ENCODE measurements at places on chromosomes 4 and X.
A peak's percentile ranks its signal among the peaks of the same experiment; 100 is the strongest.

- no peak for DNase-seq
Observed at GRCh38 chr4:153295131-153295755, 49.2 kb upstream of the MND1 start.

DNA sequence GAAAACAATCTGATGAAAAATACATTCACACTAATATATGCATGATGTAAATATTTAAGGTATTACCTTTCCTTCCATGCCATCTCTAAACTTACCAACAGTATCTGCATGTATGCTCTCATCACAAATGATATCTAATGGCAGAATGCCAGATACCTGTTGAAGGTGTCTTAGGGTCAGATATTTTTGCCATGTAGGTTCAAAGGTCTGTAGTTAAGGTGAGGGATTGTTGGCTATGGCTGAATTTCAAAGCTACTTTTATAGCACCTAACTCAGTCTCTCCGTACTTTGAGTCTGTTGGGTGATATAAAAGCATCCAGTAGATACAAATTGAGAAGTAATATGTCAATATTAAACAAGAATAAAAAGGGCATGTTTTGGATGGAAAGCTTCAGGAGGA is 19.8 kb upstream of the ANTXR2 start:
- no peak for DNase-seq

- no peak for DNase-seq
Observed at GRCh38 chr4:88352062-88352740, 26.5 kb upstream of the HERC6 start.

GRCh38 chr4:30972542-30972941 is 252.4 kb downstream of the PCDH7 start:
- no peak for DNase-seq

- DNase-seq: no peak
Observed at GRCh38 chr4:126890994-126891393, 741.8 kb upstream of the INTU start.

GRCh38 chrX:147072747-147073146 is 258.2 kb upstream of the CXorf51A start:
- no peak for DNase-seq

- no peak for DNase-seq
Observed at GRCh38 chr4:4838051-4838935, 21.2 kb upstream of the MSX1 start.

- DNase-seq: no peak
Observed at GRCh38 chr4:6779667-6780565, 2.6 kb upstream of the KIAA0232 start.

- no peak for DNase-seq
Observed at GRCh38 chrX:32448320-32448719, 763.0 kb downstream of the DMD start.

GRCh38 chr4:5631352-5632065 is 76.8 kb downstream of the EVC2 start:
- DNase-seq: no peak

DNA sequence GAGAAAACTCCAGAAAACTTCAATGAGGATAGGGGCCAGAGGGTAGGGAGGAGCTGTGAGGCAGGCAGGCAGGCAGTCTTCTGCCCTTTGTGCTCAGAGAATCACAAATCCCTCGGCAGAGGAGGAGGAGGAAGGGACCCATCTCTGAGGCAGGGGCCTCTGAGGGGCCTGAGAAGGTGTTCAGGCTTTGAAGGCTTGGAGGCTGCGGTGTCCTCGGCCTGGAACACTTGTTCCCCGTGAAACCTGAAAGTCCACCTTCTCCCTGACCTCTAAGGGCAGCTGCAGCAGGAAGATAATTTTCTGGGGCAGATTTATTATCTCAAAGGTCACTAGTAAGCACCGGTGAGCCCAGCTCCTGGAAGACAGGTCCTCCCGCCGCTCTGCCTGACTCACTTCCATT is 200.3 kb upstream of the BCOR start:
- no peak for DNase-seq

DNA sequence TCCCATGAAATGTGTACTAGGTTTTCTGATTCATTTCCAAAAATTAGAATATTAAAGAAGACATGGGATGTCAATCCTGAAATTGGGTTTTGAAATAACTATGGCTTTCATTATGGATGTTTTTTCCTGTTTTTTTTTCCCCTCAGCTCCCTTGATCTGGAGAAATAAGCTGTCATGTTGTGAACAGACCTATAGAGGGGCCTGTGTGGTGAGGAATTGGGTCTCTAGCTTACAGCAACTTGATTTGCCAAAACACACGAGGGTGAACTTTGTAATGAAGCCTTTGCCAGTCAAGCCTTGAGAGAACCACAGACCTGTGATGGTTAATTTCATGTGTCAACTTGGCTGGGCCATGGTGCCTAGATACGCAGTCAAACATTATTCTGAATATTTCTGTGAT is 2413.6 kb downstream of the PCDH7 start:
- DNase-seq: no peak

- DNase-seq: no peak
Observed at GRCh38 chr4:52576961-52577623, 82.0 kb downstream of the USP46 start.

DNA sequence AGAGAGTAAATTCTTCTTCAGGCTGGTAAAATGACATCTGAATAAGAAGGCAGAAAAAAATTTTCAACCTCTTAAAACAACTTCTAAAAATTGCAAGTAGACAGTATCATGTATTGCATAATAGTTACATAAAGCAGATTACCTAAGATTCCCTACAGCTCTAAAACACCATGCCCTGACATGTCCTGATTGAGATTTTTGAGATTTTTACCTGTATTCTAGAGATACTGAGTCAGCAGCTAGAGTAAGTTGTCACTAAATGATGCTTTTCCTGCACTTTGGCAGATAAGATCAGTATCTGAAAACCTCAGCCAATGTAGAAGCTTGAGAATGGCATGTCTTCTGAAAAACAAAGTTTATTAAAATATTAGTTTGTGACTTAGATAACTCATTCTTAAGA is 713.6 kb downstream of the CCSER1 start:
- no peak for DNase-seq

- no peak for DNase-seq
Observed at GRCh38 chrX:26822448-26822847, 606.5 kb downstream of the MAGEB5 start.

DNA sequence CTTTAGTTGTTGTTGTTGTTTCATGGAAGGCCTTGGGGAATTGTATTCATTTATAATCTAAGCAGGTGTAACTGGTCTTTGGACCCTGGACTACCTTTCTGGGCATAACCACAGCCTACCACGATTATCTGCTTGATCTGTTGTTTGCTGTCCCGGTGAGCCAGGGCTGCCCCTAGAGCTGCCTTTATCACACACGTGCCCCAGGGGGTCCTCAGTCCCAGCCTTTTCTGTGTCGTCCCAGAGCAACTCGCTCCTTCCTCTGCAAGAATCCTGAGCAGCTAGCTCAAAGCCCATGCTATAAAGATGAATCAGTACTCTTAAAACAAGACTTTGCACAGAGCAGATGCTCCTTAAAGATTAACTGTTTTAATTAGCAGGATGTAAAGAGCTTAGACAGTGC is 273.2 kb downstream of the EVC2 start:
- no peak for DNase-seq

- no peak for DNase-seq
Observed at GRCh38 chr4:37793562-37793961, 32.9 kb upstream of the PGM2 start.

- DNase-seq: no peak
Observed at GRCh38 chr4:82517043-82517442, 44.7 kb downstream of the TMEM150C start.

GRCh38 chrX:123962794-123963373 is 1.4 kb downstream of the STAG2 start:
- peak; percentile 95 for DNase-seq

DNA sequence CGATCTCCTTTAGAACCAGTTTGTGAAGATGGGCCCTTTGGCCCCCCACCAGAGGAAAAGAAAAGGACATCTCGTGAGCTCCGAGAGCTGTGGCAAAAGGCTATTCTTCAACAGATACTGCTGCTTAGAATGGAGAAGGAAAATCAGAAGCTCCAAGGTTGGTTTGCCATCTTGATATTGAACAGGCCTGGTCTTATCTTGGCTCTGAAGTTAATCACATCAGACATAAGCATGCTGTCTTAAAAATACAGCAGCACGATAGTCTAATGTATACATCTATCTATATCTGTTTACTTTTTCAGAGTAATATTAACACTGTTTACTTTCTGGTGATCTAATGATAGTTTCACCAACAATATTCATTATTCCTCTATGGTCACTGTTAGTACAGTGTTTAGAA is 129.8 kb downstream of the PTTG2 start:
- DNase-seq: no peak

- DNase-seq: no peak
Observed at GRCh38 chrX:105695451-105695850, 126.9 kb upstream of the NRK start.

- no peak for DNase-seq
Observed at GRCh38 chr4:17968721-17969120, 52.8 kb downstream of the LCORL start.

DNA sequence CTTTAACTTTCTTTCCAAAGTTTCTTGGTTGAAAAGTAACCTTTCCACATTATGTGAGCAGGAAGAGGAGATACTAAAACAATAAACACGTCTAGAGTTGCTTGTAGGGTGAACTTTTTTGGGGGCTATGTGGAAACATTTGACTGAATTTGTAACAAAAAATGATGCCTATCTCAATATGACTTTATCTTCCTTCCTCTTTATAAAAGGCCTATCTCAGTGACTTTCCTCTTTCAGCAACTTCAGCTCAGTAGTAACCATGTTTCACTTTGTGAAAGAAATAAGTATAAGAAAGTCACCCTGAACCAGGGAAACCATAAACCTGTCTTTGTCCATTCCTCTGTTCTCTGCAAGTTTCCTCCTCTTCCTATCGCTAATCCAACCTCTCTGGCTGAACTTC is 124.7 kb upstream of the TMEM164 start:
- DNase-seq: no peak

DNA sequence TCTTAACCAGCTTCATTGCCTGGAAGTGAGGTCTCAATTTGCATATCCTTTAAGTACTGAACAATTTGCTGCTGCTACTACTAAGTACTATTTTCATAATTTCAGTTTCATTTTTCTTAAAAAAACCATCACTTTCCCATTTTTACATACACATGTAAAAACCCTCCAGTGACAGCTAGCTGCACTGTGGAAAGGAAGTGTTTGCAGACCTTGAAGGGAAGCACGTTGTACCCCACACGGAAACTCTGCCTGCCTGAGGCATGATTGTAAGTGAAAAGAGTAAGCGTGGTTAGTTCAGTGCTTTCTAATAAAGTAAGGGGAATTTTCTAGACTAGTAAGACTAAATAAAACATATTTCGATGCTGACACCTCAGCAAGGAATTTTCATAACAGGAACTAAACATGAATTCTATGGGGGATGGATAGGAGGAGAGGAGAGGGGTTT is 103.6 kb downstream of the RAPGEF2 start:
- no peak for DNase-seq

- no peak for DNase-seq
Observed at GRCh38 chrX:105488716-105489115, 268.2 kb upstream of the TEX13A start.

- no peak for DNase-seq
Observed at GRCh38 chr4:21470535-21470934, 478.0 kb downstream of the KCNIP4 start.

DNA sequence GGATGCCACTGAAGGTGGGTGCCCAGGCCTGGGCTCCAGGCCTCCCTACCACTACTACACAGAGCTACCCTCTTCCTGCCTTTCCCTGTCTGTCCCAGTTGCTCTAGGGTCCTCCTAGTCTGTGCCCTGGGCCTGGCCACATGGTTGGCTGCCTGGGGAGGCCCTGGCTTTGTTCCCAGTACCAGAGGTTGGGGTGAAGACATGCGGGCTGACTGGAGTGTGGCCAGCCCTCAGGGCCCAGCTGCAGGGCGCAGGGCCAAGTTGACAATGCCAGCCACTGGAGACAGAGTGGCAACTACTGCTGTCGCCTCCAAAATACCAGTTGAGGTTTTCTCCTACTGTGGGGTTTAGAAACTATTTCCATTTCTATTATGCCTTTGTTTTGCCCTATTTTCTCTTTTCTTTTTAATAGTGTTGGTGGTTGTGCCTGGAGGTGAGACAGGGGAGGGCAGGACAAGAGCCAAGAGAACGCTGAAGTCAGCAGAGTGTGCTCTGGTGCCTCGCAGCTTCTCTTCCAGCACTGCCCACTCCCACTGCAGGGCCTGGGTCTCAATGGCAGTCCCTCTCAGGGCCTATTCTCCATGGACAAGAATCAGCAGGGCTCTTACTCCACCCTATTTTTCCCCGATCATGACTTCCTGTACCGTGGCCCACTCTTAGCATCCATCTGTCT is 32.2 kb upstream of the XPNPEP2 start:
- DNase-seq: peak; percentile 63

- no peak for DNase-seq
Observed at GRCh38 chr4:173130687-173131086, 37.9 kb upstream of the GALNT7 start.

Data from left hindlimb (tissue), 1 donor.